ENCODE measurements at places on chromosomes 16 and 17.

DNA sequence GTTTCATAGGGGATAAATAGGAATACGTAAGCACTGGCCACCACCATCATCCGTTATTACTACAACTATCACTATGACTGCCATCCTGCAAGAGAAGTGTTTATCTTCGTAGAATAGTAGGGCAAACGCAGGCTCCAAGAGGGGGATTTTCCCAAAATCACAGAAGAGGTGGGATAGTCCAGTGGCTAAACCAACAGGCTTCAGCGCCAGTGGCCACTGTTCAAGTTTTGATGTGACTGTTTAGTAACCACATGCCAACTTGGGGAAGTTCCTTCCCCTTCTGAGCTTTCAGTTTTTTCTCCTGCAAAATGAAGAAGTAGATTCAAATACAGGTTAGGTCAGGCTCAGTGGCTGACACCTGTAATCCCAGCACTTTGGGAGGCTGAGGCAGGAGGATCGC, 60.7 kb upstream of the GRIN2A start:
- DNase-seq, result no peak

- DNase-seq, result no peak
Measured at GRCh38 chr16:17529982-17530760, 59.4 kb upstream of the XYLT1 start.

DNA sequence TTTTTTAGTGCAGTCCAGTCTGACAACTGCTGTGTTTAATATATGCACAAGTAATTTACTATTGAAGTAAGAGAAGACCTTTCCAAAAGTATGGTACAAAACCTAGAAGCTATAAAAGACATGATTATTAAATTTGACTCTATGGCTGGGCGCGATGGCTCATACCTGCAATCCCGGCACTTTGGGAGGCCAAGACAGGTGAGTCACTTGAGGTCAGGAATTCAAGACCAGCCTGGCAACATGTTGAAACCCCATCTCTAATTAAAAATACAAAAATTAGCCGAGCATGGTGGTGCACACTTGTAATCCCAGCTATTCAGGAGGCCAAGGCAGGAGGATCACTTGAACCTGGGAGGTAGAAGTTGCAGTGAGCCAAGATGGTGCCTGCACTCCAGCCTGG, 41.4 kb upstream of the VWA3A start:
- no peak for DNase-seq

- no peak for DNase-seq
Measured at GRCh38 chr17:50818921-50819657, 16.3 kb upstream of the WFIKKN2 start.

DNA sequence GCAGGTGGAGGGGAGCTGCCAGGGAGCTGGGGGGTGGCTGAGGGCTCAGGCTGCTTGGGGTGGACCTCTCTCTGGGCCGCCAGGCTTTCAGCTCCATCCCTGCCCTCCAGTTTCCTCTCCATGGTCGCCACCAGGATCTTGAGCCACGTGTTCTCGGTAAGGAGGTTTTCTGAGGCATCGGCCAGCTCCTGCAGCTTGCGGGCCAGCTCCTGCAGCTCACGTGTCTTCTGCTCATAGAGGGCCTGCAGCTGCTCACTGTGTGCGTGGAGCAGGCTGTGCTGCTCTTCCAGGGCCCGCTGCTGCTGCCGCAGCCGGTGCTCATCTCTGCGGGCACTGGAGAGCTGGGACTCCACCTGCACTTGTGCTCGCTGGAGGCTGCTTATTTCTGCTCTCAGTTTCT, 11.0 kb downstream of the SNN start:
- no peak for DNase-seq

GRCh38 chr17:42584880-42585279, 7.4 kb upstream of the PSMC3IP start:
- DNase-seq, result no peak

Data from T-helper 22 cell (primary cell).